T-helper 2 cell treated with Interferon-gamma antibody and Interleukin-4, amounts not matched to agents 100 ng/mL and 5 ng/mL, for 36 hours (primary cell): ENCODE measurements at places on chromosomes 2 and 18. TPM values are rescaled to one million over a fixed set of nuclear protein-coding genes. Genes with fewer than 3 reads are reported as not detected.

Gene HDLBP
- 224 and 240 TPM in 2 replicates for total RNA-seq

Gene CD8B2
- total RNA-seq, result 0.11 TPM in 1 of 2 replicates, not detected in the other

Gene SERPINB10
- total RNA-seq, result not detected in 2 replicates

Gene ZNF396
- 0.45 and 0.52 TPM in 2 replicates for total RNA-seq

Gene DSG4
- total RNA-seq, result not detected in 2 replicates

Gene STAT4
- total RNA-seq, result 91.2 and 93.2 TPM in 2 replicates

Gene NCKAP1
- total RNA-seq, result 1.7 and 1.9 TPM in 2 replicates

Gene CPO
- not detected in 2 replicates for total RNA-seq

Gene ASPRV1
- 1.3 and 1.5 TPM in 2 replicates for total RNA-seq

Gene RND3
- not detected in 2 replicates for total RNA-seq

Gene OR6B2
- not detected in 2 replicates for total RNA-seq

Gene MYOM1
- 1.5 and 1.8 TPM in 2 replicates for total RNA-seq

Gene IL1F10
- not detected in 2 replicates for total RNA-seq

Gene PRKAG3
- total RNA-seq, result not detected in 2 replicates

Gene IMMT
- total RNA-seq, result 168 and 169 TPM in 2 replicates

Gene EPB41L3
- 1.6 and 1.8 TPM in 2 replicates for total RNA-seq

Gene MSGN1
- not detected in 2 replicates for total RNA-seq

Gene NDC80
- total RNA-seq, result 72.8 and 73.2 TPM in 2 replicates
